ENCODE measurements at places on chromosomes 1 and 21.

DNA sequence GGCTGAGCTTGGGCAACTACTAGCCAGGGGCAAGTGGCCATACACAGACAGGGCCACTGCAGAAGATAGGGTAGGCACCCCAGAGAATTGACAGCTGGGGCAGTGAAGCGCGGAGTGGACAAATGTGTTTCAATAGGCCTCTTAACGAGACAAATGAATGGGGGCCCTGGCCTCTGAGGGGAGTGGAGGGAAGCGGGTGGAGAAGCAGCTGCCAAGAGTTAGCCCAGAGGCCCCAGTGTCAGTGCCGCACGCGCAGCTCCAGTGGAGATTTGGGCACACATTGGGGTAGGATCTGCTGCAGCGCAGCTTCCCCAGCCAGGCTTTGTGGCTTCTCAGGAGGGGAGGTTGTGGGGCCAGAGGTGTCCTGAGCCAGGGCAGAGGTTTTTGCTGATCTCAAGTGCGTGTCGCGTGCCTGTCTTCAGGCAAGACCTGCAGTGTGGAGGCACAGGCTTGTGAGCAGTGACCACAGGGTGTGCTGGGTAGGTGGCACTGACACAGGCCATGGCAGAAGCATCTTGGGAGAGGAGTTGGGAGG lies 16.9 kb downstream of the PTPRF start:
- no peak for DNase-seq

- no peak for DNase-seq
Observed at GRCh38 chr1:14118691-14119485, 418.9 kb downstream of the PRDM2 start.

DNA sequence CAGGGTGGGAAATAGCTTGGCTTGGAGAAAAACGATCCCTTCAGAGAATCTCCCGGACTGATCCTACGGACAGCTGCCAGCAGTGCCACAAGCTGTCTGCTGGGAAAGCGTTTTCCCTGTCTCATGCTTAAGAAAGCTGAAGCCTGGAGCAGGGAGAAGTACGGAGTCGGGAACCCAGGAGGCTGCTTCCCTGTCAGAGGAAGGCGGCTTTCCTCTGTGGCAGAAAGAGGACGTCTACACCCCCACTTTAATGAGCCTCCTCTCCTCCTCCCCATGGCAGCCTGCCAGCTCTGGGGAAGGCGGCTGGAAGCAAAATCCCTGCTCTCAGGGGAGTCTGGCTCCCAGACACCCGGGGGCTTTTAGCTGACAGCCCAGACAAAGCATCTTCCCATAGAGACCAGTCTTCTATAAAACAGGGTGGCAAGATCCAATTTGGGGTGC lies 7.3 kb downstream of the KIF21B start:
- DNase-seq, result no peak

DNA sequence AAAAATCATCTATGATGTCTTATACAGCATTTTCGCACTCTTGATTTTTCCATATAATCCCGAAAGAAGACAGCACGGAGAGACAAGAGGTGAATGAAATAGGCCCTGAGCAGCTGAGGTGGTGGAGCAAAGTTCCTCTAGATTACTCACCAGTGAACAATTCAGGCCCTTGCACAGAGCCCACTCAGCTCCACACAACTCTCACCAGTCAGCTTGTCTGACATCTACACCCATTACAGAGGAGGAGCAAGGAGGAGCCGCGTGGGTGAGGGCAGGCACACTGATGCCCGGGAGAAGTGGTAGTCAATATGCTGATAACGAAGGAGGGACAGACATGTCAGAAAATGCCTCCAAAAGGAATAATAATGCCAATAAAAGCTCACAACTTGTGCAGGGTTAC lies 59.9 kb downstream of the DNM3 start:
- no peak for DNase-seq

DNA sequence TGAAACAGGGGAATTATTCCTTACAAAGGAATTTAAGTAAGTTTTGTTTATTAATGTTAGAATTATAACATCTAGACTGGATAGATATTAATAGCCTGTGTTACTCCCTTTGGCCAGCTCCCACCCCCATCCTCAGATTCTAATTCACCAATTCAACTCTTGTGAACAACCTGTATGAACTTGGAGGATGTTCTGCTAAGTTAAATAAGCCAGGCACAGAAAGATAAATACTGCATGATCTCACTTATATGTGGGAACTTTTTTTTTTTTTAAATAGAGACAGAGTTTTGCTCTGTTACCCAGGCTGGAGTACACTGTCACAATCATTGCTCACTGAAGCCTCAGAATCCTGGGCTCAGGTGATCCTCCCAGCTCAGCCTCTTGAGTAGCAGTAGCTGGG lies 32.2 kb downstream of the EFCAB7 start:
- no peak for DNase-seq

DNA sequence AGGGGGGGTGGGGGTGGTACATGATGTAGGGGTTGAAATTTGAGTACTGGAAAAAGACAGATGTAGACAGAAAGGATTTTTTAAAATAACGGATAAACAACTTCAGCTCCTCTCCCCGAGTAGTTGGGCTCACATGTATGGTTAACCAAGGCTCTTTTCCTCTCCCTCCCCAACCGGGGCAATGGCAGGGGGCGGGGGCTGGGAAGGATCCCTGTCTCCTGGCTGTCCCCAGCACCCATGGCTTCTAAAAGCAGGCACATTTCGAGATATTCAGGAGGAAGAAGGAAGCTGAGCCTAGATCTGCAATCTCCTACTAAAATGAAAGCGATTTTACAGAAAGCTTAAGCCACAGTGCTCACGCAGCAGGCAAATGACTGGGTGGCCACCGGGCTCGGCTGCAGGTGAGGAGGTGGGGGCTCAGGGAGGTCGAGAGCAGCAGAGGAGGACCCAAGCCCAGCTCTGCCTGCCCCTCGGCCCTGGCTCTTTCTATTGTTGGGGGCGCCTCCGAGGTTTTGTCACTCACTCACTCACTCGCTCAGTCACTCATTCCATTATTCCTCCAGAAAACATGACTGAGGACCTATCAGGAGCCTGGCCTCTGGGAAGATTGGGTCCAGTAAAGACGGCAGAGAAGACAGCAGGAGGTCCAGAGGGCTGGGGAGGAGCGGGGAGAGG lies 573.3 kb downstream of the PTPRU start:
- DNase-seq, result no peak

- no peak for DNase-seq
Observed at GRCh38 chr1:39692152-39693074, 1.2 kb upstream of the HPCAL4 start.

DNA sequence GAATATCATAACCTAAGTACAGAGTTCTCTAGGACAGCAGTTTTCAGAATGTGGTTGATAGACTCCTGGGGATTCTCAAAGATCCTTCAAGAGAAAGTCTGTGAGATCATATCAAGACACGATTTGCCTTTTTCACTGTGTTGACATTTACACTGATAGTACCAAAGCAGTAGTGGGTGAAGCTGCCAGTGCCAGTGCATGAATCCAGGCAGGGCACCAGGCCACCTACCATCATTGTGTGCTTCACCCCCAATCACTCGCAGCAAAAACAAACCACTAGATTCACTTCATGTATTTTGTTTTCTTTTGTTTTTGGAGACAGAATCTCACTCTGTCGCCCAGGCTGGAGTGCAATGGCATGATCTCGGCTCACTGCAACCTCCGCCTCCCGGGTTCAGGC lies 23.9 kb downstream of the DNAJC16 start:
- DNase-seq, result no peak

- DNase-seq, result no peak
Observed at GRCh38 chr1:1624443-1625403, 7.2 kb upstream of the MMP23B start.

GRCh38 chr1:6218375-6219164 lies 12.7 kb downstream of the RNF207 start:
- DNase-seq, result no peak

GRCh38 chr1:41639332-41639936 lies 155.0 kb upstream of the EDN2 start:
- DNase-seq, result peak; percentile 51

DNA sequence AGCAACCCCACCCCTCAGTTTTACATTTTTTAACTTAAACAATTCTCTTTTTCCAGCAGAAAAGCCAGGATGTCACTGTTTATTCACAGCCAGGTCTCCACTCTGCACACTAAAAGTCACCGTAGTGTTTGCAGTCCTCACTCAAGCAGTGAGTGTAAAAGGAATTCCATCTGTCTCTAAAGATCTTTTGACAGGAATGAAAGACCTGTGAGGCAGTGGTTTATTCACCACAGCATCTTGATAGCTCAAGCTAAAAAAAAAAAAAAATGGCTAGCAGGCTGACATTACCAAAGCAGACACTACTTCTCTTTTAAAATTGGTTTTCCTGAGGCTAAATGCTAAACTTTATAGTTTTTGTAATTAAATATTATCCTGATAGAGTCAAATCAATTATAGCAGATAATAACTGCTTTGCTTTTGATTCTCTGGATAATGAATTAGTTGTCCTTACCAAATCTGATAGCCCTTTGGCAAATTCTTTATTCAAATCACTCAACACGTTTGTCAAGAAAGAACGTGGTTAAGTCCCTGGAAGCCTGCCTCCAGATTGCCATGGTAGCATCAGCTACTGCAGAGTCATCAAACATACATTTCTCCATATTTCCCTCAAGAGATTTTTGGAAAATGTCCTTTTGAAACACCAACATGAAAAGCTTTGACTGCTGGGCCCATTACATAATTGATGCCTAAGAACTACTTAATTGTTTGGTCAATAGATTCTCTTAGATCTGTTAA lies 22.2 kb upstream of the SLC5A9 start:
- DNase-seq, result peak; percentile 19

DNA sequence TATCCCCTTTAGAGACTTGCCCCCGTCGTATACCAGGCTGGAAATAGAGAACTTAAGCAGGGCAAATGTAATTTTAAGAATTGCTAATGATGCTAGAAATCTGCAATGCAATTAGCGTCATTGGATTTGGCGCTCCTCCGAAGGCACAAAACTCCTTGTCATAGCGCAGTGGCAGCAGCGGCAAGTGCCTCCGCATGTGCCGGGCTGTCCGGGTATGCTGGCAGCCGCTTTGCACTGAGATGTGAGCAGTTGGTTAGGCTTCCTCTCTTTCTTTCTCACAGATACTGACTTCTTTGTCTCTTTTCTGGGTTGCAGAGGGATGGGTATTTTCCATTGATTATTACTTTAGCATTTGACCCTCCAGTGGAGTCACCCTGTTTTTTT lies 193.4 kb upstream of the LMO4 start:
- DNase-seq, result no peak

GRCh38 chr1:212234431-212235395 lies 50.5 kb upstream of the PPP2R5A start:
- DNase-seq, result peak; percentile 90

DNA sequence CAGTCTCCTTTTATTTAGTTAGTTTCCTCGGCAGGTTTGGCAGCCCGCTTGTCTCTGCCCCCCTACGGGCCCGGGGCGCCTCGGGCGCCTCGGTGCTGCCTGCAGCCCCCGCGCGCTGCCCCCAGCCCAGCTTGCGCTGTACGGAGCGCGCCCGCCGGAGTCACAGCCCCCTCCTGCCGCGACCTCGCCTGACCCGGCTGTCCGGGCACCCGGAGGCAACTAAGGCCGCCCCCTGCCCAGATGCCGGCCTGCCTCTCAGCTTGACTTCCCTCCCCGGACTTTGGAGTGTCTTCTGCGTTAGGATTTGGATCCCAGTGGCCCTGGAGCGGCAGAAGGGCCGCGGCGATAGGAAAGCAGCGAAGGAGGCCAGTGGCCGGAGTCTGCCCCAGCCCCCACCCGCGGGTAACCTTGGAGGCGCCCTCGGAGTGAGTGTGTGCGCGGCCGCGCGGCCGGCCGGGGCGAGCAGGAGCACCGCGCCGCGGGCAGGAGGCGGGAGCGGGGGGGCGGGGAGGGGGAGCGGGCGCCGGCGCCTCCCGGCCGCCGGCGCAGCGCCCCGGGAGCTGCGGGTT lies 7.6 kb downstream of the CDKN2C start:
- DNase-seq, result no peak

DNA sequence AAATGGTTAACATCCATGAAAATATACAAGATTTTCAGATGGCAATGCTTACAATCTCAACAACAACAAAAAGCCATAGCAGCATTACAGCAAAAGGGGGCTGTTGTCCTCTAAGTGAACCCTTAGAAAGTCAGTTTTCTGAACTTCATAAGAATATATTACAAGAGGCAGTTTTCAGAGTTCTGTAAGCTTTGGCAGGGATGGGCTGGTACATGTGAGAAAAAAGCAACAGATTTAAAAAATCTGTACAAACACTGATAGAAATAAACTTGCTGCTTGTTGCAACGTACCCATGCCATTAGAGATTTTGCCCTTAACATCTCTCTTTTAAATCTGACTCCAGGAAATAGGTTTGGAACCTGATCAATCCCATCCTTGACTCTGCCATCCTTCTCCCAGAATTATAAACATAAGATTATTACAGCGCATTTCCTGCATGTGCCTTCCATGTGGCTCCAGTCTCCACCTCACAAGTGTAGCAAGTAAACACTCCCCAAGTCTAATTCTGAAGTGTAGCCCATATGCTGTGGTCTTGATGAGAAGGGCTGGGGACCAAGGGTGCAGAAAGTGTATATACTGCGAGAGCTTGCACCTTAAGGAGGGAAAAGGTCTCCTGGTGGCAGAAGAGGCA lies 101.4 kb upstream of the TSPAN2 start:
- no peak for DNase-seq
